HS-5 (cell line): ENCODE measurements at places on chromosomes 2 and 18.

GRCh38 chr2:209933499-209934483, 68.6 kb upstream of the RPE start:
- DNase-seq = peak; percentile 56

GRCh38 chr2:223300326-223300725, 248.3 kb downstream of the KCNE4 start:
- no peak for DNase-seq

- DNase-seq = no peak
Observed at GRCh38 chr2:50929661-50930060, 102.3 kb downstream of the NRXN1 start.

GRCh38 chr18:46174342-46175041, 70.3 kb downstream of the HAUS1 start:
- DNase-seq = no peak

DNA sequence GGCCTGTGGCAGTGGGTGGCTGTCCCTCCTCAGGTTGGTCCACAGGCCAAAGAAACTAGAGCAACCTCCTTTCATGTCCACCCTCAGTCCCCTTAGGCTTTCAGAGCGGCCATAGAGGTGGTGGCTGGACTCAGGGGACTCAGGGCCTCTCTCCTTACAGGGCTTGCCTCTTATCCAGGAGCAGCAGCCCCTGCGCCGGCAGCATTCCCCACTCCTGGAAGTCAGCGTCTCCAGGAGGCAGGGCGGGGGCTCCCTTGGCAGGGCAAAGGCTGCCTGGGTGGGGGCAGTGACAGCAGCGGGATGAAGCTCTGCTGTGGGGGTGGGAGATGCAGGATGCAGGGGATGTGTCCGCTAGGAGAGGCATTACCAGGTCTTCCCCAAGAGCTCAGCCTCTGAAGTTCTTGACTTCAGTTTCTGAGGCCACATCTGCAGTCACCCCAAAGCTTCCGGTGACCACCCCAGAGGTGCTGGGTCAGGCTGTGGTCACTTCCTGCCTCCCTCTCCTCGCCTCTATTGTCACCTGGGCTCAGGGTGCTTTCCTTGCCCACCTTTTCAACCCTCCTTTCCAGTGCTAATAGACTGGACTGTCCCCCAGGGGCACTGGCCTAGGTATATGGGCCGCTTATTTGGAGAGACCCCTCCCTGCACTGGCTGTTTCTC, 8.6 kb upstream of the GPR55 start:
- no peak for DNase-seq

- no peak for DNase-seq
Observed at GRCh38 chr2:193929131-193929530, 1727.9 kb upstream of the SLC39A10 start.

DNA sequence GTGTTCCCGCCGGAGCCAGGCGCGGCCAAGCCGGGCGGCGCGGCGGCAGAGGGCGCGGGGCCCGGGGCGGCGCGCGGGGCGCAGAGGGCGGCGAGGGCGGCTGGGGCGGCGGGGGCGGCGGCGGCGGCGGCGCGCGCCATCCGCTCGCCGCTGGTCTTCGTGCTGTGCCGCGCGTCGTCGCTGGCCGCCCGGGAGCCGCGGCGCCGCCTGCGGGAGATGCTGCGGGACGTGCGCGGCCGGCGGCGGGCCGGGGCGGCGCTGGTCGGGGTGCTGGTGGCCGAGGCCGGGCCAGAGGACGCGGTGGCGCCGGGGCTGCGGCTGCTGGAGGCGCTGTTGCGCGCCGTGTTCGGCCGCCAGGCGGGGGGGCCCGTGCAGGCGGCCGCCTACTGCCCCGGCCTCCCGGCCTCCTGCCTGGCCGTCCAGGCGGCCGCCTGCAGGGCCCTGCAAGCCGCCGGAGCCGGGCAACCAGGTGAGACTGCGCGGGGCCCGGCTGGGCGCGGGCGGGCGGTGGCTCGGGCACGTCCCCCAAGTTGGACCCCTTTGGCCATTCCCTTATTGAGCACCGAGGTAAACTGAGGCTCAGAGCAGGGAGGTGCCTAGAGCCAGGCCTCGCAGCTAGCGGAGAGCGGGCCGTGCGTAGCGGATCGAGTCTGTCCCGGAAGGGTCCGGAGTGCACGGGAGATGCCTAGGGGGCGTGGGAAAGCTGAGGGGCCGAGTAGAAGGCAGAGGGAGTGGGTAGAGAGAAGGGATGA, 584 bp downstream of the C2orf72 start:
- no peak for DNase-seq

- no peak for DNase-seq
Observed at GRCh38 chr2:162257425-162257824, 14.2 kb upstream of the FAP start.

DNA sequence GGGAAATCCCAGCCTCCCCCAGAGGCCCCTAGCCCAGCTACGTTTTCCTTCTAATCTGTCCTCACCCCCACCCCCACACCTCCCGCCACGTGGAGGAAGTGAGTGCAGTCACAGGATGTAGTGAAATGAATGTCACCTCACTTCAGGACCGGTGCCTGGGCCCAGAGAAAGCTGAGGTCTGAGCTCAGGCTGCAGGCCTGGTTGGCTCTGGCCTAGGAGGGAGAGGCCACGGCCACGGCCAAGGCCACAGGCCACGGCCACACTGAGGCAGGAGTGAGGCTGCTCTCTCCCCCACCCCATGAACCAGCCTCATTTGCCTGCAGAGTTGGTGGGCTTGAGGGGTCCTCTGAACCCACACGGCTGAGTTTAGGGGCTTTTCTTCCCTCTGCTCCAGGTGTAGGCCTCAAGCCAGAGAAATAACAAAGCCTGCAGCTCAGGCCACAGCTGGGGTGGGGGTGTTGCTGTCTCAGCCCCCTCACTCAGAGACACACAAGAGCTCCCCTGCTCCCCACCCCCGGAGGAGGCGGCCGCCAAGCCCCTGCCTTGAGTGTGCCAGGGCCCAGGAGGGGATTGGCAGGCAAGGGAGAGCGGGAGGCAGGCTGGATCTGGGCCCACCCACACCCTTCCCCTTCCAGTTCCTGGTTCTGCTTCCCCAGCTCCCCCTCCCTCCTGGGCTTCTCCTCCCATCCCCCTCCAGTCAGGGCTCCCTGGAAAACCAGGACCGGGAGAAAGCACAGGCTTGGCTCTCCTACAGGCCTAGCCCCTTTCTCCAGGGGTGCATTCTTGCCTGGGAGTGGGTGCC, 27.0 kb downstream of the DNMT3A start:
- DNase-seq = no peak

- no peak for DNase-seq
Observed at GRCh38 chr18:76412010-76412817, 82.8 kb downstream of the ZNF516 start.

DNA sequence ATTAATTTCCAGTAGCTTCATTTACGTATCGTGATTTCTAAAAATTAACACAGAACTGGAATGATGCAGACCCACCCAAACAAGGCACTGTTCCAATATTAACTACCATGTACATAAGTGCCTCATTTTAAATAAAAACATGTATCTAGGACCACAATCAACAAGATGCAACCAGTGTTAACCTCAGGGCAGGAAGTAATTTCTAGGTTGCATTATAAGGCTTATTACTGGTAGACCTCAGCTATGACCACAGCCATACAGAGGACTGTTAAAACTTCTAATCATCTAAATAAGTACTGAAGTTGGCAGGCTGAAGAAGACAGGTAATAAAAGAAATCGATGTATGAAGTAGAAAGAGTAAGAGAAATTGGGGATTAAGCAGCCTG, 262.9 kb downstream of the HDAC4 start:
- DNase-seq = no peak

DNA sequence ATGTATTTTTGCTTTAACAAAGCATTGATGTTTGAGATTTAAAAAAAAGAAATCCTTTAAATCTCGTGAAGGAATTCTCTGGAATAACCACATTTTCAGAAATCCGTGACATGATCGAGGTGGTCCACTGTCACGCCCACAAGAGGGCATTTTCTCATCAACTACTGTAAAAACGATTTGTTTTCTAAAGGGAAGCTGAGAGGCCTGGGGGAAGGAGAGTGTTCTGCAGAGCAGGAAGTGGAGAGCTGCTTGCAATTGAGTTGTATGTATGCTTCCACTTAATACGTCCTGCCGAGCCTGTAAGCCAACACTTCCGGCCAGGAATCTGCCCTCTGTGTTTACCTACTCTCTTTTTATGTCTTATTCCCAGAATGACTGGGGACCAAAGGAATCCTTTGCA, 19.4 kb downstream of the KLHL29 start:
- no peak for DNase-seq

DNA sequence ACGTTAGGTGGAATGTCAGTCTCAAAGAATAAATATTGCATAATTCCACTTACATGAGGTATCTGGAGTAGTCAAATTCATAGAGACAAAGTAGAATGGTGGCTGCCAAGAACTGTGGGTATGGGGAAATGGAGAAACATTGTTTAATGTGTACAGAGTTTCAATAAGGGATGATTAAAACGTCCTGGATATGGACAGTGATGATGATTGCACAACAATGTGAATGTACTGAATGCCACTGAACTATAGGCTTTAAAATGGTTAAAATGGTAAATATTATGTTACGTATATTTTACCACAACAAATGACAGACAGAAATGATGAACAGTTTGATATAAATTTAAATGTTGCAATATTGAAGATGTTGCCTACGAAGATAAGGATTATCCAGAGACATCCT, 602.0 kb upstream of the PKDCC start:
- no peak for DNase-seq

- DNase-seq = no peak
Observed at GRCh38 chr2:48459921-48460320, 70.0 kb upstream of the STON1 start.

DNA sequence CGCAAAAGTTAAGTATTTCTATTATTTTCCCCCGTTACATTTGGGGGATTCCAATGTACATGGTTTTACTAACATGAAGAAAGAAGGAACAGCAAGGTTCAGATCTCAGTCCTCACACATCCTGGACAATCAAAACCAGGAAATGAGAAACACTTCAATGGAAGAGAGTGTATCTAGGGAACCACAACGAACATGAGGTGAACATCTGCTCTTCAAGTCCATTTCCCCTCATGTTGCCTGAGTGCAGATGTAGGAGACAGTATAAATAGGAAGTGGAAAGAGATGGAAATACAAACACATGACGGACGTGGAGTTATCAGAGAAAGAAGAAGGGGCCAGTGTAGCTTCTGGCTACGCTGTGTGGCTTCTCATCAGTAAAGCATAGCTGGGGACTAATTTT, 52.6 kb downstream of the CHN1 start:
- DNase-seq = no peak
